ENCODE measurements at places on chromosomes 12 and 14.

DNA sequence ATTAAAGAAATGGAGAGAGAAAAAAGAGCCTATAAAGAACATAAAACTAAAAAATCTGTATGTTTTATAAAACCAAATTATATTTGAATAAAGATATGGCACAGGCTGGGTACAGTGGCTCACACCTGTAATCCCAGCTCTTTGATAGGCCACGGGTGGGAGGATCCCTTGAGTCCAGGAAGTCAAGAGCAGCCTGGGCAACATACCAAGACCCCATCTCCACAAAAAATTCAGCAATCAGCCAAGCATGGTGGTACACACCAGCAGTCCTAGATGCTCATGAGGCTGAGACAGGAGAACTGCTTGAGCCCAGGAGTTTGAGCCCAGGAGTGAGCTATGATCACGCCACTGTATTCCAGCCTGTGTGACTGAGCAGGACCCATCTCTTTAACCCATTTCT lies 74.9 kb downstream of the EPS8 start:
- DNase-seq = no peak

DNA sequence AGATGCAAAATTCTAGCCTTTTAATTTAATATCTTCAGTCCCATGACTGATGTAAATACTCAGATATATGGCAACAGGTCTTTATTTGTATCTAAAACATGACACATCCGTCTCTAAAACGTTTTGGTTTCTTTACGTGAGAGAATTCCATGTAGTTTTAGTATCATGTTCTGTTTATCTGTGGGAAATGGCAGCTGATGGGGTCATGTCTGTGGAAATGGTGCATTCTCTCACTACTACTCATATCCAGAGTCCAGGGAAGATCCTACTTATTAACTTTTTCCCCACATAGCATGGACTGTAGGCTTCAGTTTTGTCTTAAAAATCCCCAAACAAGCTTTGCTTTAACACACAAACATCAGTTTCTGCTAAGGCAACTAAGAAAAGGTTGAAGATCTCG lies 53.8 kb downstream of the SPTLC2 start:
- peak; percentile 60 for DNase-seq

DNA sequence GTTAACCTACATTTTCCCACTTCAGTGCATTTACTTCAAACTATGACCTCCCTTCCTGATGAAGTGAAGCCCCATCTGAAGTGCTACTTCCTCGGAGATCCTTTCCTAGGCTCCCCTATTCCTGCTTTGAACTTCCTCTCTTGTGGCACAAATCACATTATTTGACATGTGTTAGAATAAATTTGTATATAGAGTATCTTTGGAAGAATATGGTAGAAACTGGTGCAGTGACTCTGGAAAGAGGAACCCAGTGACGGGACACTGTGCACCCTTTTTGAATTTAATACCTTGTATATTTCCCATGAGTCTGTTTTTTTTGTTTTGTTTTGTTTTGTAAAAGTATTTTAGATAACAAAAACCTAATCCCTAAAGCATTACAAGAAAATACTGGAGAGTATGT lies 66.4 kb upstream of the SRSF5 start:
- DNase-seq = no peak

DNA sequence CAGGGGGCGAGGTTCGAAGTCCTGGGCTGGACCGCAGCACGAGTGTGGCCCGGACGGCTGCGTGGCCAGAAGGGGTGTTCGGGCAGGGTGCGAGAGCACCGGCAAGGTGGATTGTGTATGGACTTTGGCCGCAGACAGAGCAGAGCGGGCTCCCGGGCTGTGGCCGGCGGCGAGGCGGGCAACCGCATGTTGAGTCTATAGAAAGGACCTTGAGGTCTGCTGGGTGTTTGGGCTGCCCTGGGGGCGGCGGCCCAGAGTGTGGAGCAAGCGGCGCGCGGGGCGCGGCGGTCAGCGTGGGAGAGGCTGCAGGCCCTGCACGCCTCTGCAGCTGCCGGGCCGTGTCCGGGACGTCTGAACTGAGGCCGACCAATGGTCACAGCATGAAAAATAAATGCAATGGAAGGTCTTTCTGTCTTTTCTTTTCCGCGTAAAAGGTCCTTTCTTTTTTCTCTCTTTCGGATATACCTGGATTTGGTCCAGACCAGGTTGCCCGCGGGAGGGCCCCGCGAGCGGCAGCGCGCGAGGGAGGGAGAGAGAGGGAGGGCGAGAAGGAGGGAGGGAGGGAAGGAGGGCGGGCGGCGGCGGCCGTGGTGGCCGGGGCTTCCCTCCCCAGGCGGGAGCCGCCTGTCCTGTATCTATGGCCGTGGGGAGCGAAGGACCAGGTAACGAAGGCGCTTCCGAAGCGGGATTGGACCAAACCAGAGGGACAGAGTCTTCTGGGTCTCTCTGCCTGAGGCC lies 5.5 kb upstream of the HOXC9 start:
- no peak for DNase-seq

DNA sequence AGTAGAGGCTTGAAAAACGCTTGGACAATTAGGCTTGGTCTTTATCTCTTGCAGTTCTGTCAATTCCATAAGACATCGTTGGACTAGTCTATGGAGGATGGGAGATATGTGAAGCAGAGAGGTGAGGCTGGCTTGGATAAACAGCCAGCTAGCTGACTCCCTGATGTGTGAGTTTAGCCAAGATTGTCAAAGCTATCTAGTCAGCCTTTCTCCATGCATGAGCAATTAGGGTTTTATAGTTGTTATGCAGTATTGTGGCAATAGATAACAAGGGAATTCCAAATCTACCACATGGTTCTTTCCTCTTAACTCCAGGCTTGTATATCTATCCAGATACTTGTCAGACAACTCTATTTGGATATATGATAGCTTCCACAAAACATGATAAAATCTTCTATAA lies 153.6 kb upstream of the NRXN3 start:
- no peak for DNase-seq

DNA sequence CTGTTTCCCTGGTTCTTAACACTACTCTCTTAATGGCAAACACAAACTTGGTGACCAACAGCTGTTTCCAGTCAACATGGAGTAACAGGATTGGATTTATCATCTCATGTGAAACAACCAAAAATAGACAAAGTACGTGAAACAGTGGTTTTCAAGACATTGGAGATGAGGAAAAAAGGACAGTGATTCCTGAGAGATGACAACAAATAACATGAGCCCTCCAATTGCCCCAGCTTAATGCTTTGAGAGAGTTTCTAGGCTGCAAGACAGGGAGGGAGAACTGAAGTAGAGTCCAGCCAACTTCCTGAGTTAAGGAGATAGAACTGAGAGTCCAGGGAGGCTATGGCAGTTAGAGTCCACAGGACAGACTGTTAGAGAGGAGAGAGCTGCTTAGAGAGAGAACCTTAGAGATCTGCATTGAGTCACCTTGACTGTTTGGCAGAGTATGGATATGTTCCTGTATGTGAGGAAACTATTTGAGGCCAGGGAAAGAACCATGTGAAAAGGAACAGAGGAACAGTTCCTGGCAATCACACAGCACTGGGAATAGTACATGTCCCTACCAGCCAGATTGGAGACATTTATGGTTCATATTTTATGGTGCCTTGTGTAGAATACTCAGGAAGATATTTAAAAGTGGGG lies 106.4 kb downstream of the PCNX1 start:
- DNase-seq = no peak

DNA sequence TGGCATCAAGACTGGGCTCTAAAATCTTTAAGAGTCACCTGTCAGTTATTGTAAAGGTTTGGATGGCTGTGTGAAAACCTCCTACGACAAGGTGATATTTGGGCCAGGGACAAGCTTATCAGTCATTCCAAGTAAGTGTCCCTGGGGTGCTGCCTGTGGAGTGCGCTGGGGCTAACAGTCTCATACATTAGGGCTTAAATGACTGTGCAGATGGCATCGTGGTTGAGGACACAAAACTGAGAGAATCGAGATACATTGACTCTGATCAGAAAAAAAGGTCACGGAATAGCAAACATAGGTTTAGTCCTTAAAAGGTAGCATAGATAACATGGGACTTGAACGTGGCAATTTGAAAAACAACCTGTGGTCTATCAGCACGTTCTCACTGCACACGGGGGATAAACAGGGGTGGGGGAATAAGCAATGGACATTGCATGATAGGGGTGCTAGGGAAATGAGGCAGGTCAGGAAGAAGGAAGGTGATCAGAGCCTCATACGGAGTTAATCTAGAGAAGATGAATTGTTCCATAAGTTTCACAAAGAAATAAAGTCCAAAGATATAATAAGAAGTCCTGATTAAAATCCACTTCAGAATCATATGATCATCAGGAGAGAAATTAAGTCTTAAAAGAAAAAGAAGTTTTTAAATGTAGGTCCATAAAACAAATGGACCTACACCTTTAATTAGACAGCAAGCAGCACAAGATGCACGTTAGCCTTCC lies 100.3 kb downstream of the DAD1 start:
- no peak for DNase-seq

GRCh38 chr12:82686168-82687020 lies at the start of gene TMTC2:
TMTC2 (plus strand) TSS chr12:82686906.
- peak; percentile 59 for DNase-seq

DNA sequence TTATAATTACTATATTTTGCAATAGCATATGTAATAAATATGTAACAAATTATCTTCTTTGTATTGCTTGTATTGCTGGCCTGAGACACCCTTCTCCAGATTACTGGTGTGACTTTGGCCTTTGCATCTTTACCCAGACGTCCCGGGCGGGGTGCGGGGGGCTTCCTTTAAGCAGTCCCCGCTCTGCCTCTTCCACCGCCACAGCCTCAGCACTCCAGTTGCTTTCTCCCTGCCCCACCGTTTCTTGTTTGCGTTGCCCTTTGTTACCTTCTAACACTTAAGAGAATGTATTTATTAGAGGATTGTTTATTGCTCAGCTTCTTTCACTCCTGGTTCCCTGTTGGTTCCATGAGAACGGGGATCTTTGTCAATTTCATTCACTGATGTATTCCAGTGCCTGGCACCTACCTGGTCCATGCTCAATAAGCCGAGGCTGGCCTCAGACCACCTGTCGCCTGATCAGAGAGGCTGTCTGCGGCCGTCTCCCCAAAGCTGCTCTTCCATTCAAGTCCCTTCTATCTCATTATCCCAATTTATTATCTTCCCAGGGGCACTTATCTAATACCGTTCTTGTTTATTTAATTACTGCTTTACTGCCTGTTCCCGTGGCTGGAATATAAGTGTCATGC lies 100.5 kb upstream of the RFLNA start:
- no peak for DNase-seq

GRCh38 chr14:45716572-45716971 lies 463.6 kb upstream of the MIS18BP1 start:
- no peak for DNase-seq

DNA sequence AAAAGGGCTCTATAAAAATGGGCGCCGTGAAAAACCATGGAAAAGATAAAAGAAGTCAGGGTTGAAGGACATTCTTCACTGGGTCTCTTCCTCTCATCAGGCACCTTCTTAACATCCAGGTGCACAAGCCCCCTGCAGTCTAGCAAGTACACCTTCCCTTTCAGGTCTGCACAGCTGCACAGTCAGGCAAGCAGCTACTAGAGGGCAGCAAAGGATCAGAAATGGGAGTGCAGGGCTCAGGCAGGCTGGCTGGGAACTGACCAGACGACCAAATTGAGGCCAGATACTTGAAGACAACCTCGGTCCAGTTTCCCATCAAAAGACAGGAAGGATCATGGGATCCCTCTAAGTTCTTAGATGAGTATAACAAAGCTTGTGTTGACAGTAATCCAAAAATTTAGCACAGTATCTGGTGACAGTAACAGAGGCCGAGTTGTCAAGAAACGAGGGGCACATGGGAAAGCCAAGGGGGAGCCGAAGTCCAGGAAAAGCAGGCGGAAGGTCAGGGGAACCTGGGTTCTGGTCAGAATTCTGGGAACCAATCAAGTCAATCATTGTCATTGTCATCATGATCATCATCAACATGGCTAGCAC lies 10.1 kb upstream of the GRIP1 start:
- no peak for DNase-seq
